NCI-H510A (cell line): ENCODE measurements at places on chromosomes 6 and 20.

GRCh38 chr6:19369785-19370184 lies 467.4 kb upstream of the ID4 start:
- no peak for DNase-seq

DNA sequence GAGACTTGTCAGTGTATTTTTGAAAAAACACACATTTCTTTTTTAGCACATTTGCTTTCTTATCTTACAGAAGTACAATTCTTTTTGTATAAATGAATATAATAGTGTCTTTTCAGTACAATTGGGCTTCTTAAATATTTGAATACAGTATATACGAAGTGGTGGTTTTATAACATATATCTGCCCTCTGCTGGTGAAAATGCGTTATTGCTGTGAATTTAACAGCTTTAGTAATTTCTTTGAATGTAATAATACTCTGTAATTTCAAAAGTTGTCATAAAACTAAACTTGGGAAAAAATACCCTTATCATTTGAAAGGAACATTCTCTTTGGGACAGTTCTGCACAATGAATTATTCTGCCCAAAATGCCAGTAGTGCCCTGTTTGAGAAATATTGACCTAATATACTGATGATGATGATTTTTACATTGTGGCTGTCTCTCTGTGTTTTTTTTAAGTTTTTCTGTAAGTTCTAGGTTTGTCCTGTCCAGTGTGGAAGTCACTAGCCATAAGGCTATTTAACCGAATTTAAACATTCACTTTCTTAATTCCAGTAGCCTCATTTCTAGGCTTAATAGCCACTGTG lies 19.0 kb downstream of the SMAP1 start:
- no peak for DNase-seq

DNA sequence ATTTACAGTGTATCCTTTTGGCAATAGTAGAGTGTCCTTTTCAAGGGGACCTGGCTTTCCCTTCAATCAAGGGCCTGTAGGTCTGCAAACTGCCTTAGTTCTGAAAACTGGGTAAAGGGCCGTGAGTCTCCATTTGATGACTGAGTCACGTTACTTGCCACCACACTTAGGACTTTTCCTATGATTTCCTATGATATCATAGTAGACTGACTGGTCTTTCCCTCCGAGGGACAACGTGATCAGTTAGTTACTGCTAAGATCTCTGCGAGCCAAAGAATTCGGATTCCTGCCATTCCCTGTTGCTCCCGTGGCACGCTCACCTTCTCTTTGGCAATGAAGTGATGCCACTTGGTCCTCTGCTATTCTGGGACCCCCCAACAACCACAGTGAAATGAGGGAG lies 8.4 kb downstream of the ZNF831 start:
- DNase-seq, result no peak

DNA sequence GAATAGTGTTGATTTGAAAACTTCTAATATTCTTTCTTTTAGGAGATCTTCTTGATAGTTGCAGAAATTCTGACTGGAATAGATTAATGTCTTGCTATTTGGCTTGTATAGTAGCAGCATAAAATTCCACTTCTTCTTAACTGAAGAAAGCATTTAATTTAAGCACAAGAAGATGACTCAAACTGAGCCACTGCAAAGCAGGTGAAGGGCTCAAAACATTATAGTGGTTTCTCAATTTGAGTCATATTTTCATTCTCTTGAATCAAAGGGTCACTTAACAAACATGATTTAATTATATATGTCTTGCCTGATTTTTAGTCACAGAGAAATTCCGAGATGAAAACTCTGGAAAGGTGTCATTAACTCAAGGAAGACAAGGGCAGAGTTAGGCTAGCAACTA lies 239.3 kb downstream of the ZNF217 start:
- DNase-seq, result no peak

DNA sequence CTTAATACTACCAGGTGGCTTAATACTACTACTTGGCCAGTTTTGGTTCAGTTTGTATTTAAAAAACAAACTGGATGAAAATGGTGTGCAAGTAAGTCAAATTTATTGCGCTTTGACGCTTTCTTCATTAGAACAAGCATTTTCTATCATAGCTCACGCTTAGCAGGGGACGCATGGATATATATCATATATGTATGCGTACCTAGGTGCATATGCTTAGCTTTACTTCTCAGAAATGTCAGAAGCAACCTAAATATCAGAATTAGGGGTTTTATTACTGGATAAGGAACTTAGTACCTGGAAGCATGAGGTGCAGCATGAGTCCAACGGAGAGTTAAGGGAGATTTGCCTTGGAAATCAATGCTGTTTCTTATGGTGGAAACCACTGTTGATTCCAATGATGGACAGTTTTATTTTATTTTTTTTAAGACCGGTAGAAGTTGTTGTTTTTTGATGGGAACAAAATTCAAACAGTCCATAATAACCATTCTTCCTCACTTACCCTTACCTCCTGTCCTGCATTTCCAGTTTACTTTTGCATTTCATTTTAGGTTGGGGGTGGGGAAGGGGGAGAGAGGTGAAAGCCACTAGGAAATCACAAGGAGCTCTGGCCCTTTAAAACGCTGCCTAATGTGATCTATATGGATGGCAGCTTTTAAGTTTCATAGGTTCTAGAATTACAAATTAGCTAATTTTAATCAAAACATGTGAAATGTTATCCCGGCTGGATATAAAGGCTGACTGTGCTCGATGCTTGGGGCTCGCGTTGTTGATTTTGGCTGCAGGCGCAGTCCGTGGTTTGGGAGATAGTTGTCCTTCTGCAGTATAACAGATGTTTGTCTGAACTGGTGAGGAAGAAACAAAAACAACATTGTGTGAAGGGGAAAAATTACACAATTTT lies 2.1 kb downstream of the SOBP start:
- no peak for DNase-seq

- DNase-seq, result no peak
These were observed 19.5 kb upstream of the IER3 start for GRCh38 chr6:30763618-30764489.

DNA sequence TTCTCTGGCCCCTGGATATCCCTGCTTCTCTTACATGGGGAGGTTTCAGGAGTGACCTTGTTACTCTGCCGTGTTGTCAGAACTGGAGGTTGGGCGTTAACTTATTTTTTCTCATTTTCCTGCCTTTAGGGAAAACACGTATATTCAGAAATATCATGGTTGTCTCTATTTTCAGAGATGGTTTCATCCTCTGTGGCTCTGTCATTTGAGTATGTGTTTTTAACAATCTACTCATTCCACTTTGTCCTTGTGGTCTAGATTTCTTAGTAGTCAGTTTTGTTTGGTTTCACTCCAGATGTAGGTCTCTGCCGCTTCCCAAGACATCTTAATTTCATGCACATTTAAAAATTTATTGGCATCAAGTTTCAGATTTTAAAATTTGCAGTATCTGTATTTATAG lies 45.9 kb downstream of the KCNS1 start:
- no peak for DNase-seq

DNA sequence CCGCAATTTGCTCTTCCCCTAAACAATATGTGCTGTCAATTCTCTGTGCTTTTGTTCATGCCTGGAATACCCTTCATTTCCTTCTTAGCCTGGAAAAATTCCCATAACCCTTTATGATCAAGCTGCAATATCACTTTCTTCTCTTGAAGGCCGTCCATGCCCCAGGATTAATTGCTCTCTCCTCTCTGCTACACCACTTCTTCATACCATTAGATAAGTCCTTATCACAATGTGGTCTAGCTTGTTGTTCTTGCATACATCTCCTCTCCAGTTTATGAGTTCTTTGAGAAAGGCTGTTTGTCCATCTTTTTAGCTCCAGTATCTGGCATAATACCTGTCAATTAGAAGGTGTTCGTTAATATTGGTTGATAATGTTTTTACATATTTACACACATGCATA lies 111.2 kb upstream of the SAMD5 start:
- no peak for DNase-seq

DNA sequence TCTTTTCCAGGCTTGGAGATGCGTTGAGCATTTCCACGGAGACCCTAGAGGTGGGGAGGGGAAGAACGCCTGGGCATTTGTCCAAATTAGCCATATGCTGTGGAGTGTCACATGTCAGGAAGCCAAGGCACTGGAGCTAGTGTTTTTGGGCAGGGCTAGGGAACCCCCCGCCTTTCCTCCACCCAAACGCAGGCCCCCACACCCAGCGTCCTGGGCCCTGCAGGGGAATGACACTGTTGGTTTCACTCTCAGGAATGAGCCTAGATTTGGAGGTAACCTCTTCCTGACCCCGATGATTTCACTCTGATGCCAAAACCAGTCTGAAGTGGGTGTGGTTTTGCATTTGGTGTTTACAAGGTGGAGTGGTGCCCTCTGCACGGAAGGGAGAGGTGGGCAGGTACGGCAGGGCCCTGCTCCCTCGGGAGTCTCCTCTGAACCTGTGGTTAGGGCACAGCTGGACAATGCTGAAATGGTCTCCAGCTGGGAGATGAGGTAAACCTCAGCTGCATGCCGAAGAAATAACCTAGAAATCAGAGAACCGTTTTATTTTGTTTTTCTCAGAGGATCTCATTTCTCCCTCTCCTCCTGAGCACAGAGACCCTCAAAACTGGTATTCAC lies 29.5 kb downstream of the MTHFD1L start:
- no peak for DNase-seq
